ENCODE measurements at places on chromosomes 2 and 18.

- DNase-seq, result no peak
- no peaks in the 10 kb centered on the region for H3K27me3 ChIP-seq
- no peak overlapping the region for H3K4me3 ChIP-seq
- H3K27ac ChIP-seq, result no peak overlapping the region
- H3K4me1 ChIP-seq, result peaks cover 11% of the 10 kb centered on the region
Observed at GRCh38 chr2:240559286-240559685, 871 bp upstream of the DUSP28 start.

DNA sequence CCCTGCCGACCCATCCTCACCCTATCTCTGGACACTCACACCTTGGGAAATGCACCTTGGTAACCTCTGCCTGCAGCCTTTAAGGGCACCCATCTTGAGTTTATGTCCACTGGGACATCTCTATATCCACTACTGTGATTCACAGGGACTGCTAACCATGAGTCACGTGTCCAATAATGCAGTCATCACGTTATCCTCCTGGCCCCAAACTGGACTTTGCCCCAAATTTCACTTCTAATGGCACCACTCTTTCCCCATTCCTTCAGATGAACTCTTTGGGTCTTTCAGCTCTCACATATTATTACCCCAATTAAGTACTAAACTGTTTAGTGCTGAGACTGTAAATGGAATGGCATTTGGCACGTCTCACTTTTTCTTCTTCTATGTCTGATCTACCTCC lies 71.2 kb upstream of the TMEM200C start:
- H3K4me1 ChIP-seq, result peaks cover 2% of the 10 kb centered on the region
- H3K27me3 ChIP-seq, result no peaks in the 10 kb centered on the region
- no peak overlapping the region for H3K4me3 ChIP-seq
- no peak overlapping the region for H3K27ac ChIP-seq

- H3K4me1 ChIP-seq, result peaks cover 5% of the 10 kb centered on the region
- H3K27ac ChIP-seq, result no peak overlapping the region
- no peak overlapping the region for H3K4me3 ChIP-seq
- H3K27me3 ChIP-seq, result no peaks in the 10 kb centered on the region
Observed at GRCh38 chr2:117085256-117085655, 729.2 kb upstream of the DDX18 start.

DNA sequence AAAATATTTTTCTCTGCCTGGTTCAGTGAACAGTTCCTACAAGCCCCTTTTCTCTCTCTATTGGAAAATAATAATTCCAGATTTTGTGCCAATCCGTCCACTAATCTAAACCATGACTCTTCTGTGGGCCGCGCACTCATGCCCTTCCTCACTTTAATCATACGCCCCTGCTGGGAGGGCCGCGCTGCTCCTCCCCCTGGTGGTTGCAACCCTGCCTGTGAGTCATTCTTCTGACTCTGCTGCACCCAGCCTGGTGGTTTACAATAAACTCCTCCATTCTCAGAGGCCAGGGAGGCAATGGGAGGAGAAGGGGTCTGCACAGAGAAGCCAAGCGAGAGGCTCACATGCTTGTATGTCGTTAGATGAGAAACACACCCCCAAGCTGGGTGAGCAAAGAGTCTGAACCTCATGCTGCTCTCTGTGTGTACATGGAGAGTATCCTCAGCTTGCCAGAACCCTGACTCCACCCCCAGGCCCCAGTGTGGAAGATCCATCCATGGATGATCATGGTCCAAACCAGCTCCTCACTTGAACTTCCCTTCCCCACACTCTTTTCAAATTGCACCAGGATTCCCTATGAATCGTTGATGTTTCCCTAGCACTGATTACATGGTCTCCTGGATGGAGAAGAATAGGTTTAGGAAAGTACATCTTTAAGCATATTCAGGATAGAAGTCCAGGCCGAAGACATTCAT lies 228.9 kb downstream of the ANKRD30B start:
- H3K4me1 ChIP-seq, result no peaks in the 10 kb centered on the region
- H3K36me3 ChIP-seq, result no peaks in the 10 kb centered on the region
- DNase-seq, result peak; percentile 24
- H3K4me3 ChIP-seq, result no peak overlapping the region

DNA sequence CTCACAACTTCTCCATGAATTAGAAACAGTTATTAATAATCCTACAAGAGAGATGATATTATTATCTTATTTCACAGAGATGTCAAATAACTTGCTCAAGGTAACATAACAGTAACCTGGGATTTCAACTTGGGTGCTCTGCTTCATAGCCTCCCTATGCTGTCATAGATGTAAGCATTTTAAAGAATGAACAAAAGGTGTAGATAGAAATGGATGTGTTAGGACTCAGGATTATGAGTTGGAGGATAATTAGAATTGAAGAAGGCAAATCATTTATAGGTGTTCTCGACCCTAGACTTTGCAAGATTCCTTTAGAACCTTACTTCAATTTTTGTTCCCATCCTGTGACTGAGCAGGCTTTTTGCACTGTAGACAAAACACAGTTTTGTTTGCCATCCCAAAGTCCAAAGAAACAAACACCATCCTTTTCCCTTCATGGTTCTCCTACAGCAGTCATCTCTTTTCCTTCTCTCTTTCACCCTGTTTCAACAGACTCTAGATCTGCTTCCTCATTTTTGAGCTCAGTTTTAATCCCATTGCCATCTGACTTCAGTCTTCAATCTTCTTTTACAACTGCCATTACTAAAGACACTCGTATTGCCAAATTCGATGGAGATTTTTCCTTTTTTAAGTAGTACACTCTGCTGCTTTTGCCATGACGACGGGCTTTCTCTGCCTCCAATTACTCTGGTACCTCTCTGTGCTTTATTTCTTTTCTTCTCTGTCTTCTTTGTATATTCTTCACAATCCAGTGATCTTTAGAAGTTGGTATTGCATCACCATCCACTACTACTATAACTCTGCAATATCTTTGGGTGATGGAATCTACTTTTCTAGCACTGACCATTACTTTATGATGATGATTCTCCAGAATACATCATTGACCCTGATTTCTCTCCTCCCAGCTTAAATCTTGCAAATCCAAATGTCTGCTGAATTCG lies 4.5 kb downstream of the HNMT start:
- H3K27me3 ChIP-seq, result no peaks in the 10 kb centered on the region
- no peaks in the 10 kb centered on the region for H3K36me3 ChIP-seq
- no peak overlapping the region for H3K4me3 ChIP-seq
- no peaks in the 10 kb centered on the region for H3K4me1 ChIP-seq
- H3K27ac ChIP-seq, result no peak overlapping the region

DNA sequence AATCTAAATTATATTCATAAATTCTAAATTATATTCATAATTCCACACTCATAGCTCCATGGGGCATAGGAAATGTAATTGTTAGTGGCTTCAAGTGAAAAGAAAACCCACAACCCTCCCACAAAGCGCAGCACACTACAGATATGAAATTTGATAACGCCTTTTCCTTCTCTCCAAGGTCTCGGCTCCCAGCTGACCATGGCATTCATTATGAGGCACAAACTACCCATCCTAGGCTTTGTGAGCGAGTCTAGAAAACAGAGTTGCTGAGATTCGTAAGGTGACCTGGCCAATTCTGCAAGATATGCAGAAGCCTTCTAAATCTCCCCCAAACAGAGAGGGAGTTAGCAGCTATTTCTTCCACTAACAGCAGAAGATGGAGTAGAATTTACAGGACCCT lies 5.4 kb downstream of the NPPC start:
- H3K4me3 ChIP-seq, result no peak overlapping the region
- H3K27me3 ChIP-seq, result peaks cover 9% of the 10 kb centered on the region
- peaks cover 5% of the 10 kb centered on the region for H3K4me1 ChIP-seq

DNA sequence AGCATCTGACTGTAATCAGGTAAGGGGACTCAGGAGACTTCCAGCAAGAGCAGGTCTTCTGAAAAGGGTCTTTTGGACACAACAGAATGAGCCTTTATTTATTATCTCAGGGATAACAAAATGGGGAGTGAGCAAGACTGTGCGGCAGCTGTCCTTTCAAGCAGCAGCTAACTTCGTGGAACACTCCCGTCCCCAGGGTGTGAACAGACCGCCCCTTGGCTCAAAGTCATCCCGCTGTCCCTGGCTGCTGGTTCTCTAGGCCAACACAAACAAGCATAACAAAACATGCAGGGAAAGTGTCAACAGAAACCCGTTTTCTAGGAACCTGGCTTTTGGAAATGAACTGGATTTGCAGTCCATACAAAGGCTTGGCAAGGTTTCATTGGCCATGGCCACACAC lies 787.9 kb upstream of the FANCL start:
- no peaks in the 10 kb centered on the region for H3K4me1 ChIP-seq
- no peak overlapping the region for H3K4me3 ChIP-seq
- no peak for DNase-seq

- no peak overlapping the region for H3K27ac ChIP-seq
- H3K36me3 ChIP-seq, result no peaks in the 10 kb centered on the region
- no peaks in the 10 kb centered on the region for H3K27me3 ChIP-seq
- no peak overlapping the region for H3K4me3 ChIP-seq
- no peaks in the 10 kb centered on the region for H3K4me1 ChIP-seq
Observed at GRCh38 chr18:6113650-6114049, 218.3 kb upstream of the TMEM200C start.

DNA sequence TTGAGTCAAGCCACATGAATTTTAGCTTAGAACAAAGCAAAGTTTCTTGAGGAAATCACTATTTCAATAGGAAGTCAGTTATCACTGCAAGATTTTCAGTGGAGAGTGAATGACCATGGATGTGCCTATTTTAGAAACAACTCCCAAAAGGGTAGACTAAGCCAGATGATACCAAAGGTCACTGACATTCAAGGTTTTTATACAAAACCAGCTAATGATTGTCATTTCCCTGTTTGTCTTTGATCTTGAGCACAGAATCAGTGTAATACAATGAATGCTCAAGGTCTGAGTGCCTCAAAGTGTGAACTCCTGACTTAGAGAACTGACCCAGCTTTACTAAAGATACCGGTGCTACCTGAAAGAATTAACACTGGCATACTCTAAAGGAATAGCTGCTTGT lies 60.5 kb downstream of the CDH2 start:
- H3K4me3 ChIP-seq, result no peak overlapping the region
- H3K27me3 ChIP-seq, result no peaks in the 10 kb centered on the region
- no peak for DNase-seq

- no peak overlapping the region for H3K27ac ChIP-seq
- H3K27me3 ChIP-seq, result no peaks in the 10 kb centered on the region
- DNase-seq, result peak; percentile 15
- H3K36me3 ChIP-seq, result peaks cover 2% of the 10 kb centered on the region
- no peak overlapping the region for H3K4me3 ChIP-seq
Observed at GRCh38 chr2:20781656-20782265, 41.1 kb downstream of the LDAH start.

GRCh38 chr2:86066007-86066578 lies 39.6 kb downstream of the POLR1A start:
- no peak overlapping the region for H3K27ac ChIP-seq
- DNase-seq, result no peak
- peaks cover 3% of the 10 kb centered on the region for H3K4me1 ChIP-seq
- peaks cover 32% of the 10 kb centered on the region for H3K36me3 ChIP-seq

- no peak for DNase-seq
- H3K4me1 ChIP-seq, result no peaks in the 10 kb centered on the region
Observed at GRCh38 chr18:29652797-29653196, 1389.7 kb downstream of the DSC3 start.

GRCh38 chr2:211361383-211361782 lies 805.0 kb downstream of the CPS1 start:
- H3K36me3 ChIP-seq, result no peaks in the 10 kb centered on the region
- no peak for DNase-seq
- no peaks in the 10 kb centered on the region for H3K27me3 ChIP-seq
- no peak overlapping the region for H3K4me3 ChIP-seq

- H3K4me3 ChIP-seq, result peak overlapping the region; percentile 23
- no peaks in the 10 kb centered on the region for H3K27me3 ChIP-seq
- H3K4me1 ChIP-seq, result peaks cover 7% of the 10 kb centered on the region
- no peak for DNase-seq
- no peak overlapping the region for H3K27ac ChIP-seq
Observed at GRCh38 chr2:219638217-219638947, 11.0 kb downstream of the SLC4A3 start.

DNA sequence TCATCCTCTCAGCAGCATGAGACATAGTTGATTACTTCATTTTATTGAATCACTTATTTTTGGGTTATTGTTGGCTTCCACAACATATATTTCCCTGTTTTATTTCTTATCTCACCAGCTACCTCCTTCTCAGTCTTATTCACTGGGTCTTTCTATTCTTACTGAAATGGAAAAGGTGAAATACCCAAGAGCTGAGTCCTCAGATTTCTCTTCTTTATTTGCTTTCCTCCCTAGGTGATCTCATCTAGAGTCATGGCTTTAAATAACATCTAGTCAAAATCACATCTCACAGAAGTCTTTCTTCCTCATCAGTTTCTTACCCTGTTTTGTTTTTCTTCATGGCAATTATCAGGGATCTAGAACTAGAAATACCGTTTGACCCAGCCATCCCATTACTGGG lies 105.0 kb upstream of the RBBP8 start:
- H3K36me3 ChIP-seq, result no peaks in the 10 kb centered on the region
- no peaks in the 10 kb centered on the region for H3K27me3 ChIP-seq
- H3K27ac ChIP-seq, result no peak overlapping the region
- H3K4me1 ChIP-seq, result no peaks in the 10 kb centered on the region
- no peak overlapping the region for H3K4me3 ChIP-seq

GRCh38 chr2:220767591-220768255 lies 804.4 kb downstream of the EPHA4 start:
- no peak for DNase-seq
- H3K36me3 ChIP-seq, result no peaks in the 10 kb centered on the region
- H3K27me3 ChIP-seq, result no peaks in the 10 kb centered on the region
- no peak overlapping the region for H3K27ac ChIP-seq

DNA sequence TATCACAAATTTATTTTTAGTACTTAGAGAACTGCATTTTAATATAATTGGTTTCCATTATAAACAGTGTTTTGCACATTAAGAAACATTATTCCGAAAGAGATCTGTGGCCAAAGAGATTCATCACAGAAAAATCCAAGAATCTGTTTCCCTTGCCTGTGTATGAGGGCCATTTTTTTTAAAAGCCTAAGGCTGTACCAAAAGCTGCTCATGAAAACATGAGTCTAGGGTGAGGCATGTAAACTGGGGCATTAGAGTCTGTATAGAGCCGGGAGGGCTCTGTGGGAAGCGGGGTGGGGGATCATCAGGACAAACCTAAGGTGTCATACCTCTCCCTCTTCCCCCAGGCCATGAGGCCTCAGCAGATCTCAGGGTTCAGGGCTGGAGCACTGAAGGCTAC lies 223.8 kb downstream of the FBXO15 start:
- H3K4me3 ChIP-seq, result no peak overlapping the region
- H3K27ac ChIP-seq, result no peak overlapping the region
- no peaks in the 10 kb centered on the region for H3K4me1 ChIP-seq
- H3K27me3 ChIP-seq, result no peaks in the 10 kb centered on the region

GRCh38 chr2:7071916-7072556 lies 154.8 kb downstream of the RNF144A start:
- no peak overlapping the region for H3K27ac ChIP-seq
- no peak for DNase-seq
- H3K36me3 ChIP-seq, result no peaks in the 10 kb centered on the region
- H3K27me3 ChIP-seq, result no peaks in the 10 kb centered on the region

GRCh38 chr2:180222644-180223043 lies 215.5 kb upstream of the CWC22 start:
- no peaks in the 10 kb centered on the region for H3K4me1 ChIP-seq
- no peak overlapping the region for H3K27ac ChIP-seq
- no peak for DNase-seq
- H3K27me3 ChIP-seq, result no peaks in the 10 kb centered on the region
- H3K4me3 ChIP-seq, result no peak overlapping the region

Measured in trophoblast cell (in vitro differentiated cells and primary cell).